MCF 10A (cell line): ENCODE measurements at places on chromosomes 5 and 9. TPM values are rescaled to one million over a fixed set of nuclear protein-coding genes. Genes with fewer than 3 reads are reported as not detected.

The TAS2R1 gene
- total RNA-seq = not detected in 2 replicates

The HRH2 gene
- total RNA-seq = not detected in 2 replicates

- DNase-seq = no peak
These were observed 29.5 kb downstream of the CDH9 start for GRCh38 chr5:27008604-27009539.

GRCh38 chr9:394347-395052 is 179.8 kb downstream of the DOCK8 start:
- DNase-seq = no peak

GRCh38 chr5:57529864-57530263 is 47.3 kb upstream of the ACTBL2 start:
- DNase-seq = no peak

DNA sequence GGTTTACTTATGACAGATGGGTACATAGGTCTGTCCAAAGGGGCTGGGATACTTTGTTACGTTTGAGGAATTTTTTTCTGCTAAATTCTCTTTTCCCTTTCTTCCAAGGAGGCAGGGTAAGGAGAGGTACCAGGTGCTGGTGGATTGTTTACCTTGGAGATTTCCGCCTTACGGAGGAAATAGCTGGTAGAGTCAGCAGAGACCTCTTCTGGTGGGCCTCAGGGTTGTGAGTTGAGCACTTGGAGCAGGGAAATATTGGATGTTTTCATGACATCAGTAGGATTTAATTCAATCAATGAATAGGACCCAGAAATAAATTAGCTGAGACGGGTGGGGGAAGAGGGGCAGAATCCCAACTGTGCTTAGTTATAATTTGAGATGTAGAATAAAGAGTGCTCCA is 60.0 kb upstream of the TAF11L2 start:
- DNase-seq = no peak
